NCI-H187 (cell line): ENCODE measurements at places on chromosomes 11 and 22.

DNA sequence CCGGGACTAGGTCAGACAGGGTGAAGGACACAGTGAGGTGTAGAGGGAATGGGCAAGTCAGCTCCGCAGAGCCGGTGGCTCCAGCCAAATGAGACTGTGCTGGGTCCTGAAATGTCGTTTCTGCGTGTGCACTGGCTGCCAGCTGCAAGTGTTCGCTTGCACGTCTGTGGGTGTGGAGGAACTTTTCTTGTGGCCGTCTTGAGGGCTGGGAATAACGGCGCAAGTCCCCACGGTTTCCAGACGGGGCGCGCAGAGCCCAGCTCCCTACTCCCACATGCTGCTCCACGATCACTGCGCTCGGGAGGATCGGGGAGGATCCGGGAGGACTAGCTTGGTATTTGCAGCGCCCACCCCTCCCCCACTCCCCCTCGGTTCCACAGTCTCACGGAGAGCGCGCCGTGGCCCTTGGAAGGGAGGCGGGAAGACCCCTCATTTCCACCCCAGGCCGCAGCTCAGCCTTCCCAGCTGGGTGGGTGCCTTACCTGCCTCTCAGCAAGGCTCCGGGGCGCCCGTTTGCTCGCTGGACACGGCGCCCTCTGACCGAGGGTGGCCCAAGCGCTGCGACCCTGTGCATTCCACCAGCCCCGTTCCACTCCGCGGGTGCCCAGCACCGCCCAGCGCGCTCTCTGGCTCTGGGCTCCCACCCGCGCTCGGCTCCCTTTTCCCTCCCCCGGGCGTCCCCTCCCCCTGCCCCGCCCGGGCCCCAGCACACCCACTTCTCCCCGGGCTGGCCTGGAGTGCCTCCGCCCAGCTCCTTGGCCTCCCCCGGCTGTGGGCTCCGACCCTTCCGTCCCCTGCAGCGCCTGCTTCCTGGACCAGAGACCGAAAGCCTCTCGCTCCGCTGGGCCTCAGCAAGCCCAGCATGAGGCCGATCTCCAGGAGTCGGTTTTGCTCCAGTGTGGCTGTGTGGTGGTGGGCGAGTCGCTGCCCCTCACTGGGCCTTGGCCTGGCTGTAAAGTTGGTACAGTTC lies at the start of gene KCNE3:
Gene KCNE3 (minus strand): TSS at position 634 of the 970 bp plus-strand sequence. CDS start 9,986 bp downstream, outside the sequence.
- DNase-seq: no peak

DNA sequence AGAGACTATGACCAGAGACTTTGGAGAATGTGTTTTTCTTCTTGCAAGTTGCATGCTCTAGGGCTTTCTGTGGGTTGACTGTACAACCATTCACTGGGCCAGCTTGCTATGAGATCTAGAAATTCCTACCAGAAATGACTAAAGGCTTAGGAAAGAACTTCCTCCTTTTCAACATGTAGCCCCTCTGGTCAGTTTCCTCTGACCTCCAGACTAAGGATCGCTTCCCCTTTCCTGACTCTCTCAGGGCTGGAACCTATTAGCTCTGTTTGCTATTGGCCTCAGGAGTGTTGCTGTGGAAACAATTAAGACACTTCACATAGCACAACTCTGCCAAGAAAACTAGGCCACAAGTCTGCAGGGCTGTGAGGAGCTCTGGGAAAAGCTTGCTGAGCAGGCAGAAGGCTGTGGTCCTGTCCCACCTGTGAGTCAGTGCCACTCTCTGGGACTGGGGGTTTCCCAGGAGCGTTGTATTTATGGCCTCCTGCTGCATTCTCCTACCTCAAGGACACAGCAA lies 10.7 kb downstream of the CRY2 start:
- no peak for DNase-seq

DNA sequence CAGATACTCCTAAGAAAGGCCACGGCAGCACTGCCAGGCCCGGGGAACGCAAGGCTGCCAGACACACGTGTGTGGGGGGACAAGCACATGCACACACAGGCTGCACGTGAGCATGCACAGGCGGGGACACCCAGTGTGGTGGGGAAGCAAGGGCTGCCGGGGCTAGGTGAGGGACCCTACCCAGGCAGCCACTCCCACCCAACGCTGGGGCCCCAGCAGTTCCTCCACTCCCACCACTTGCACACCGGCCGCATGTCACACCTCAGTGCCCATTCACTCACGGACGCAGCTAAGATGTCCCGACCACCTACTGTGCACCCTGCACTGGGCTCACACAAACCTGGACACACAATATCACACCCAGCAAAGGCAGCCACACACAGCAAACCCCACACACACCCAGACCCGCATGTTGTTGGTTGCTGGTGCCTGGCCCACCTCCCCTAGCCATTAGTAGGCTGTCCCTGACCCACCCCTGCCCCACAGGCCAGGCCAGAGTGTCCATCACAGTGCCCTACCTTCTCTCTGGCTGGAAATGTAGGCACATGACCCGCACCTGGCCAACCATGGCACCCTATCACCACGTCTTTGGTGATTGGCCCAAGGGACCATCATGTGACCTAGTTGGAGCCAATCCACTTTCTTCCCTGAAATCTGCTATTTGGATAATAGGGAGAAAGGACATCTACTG lies 8.8 kb downstream of the SSTR3 start:
- DNase-seq: no peak

DNA sequence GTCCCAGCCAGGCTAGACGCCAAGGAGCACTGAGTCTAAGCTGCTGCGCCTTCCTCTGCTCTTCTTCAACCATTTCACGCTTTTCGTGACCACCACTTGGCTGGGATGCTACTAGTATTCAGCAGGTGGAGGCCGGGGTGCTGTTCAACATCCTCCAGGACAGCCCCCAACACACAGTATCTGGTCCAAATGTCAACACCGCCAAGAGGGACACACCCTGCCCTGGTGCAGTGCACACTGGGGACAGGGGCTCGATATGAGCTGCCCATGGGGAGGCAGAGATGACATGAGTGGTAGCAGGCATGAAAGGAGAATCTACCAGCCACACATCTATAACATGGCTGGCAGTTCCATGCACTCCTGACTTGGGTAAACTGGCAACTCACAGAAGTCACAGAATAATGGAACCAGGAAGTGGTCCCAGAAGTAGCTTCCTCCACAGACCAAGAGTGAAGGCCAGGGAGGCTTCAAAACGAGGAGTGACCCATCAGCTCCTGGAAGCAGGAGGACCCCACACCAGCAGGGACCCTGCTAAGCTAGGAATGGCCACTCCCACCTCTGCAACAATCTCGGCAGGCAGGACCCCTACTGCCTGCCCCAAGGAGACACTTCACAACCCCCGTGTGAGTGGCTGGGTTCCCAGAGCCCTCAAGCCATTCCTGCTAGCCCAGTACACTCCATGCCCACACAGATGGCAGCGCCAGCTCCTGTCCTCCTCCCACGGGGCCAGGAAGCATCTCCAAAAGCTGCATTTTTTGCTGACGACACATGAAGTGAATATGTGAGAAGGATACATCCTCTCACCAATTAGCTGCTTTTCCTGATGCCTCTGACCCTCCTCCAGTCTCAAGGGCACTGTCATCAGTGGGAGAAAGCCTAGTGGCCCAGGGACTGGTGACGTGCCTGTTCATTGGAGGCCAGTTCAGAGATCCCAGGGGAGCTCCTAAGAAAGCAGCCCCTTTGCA lies 78.8 kb downstream of the DGCR2 start:
- DNase-seq: no peak

DNA sequence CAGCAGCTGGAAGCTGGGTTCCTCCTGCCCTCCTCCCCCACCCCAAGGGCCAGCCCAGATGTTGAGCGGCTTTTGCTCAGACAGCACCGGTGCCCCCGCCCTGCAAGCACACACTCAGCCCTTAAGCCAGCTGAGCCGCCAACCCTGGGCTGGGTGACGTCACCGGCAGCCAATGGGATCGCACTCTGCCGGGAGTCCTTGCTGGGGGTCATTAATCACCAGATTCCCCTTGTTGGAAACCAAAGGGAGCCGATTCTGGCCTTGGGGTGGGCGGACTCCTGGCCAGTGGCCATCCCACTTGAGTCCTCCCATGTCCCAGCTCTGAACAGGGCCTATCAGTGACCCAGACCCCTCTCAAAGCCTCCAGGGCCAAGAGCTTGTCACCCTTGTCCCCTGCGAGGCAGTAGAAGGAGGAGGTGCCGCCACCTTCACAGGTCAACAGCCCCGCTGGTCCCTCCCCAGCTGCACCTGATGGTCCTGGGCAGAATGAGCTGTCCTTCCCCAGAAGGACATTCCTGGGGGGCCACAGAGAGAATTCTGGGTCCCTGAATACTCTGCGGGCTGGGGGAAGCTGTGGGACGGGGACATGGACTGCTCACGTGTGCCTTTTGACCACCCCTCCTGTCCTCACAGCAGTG lies 7.4 kb downstream of the DUSP8 start:
- no peak for DNase-seq

GRCh38 chr22:21000207-21000986 lies 1.5 kb downstream of the THAP7 start:
- no peak for DNase-seq

- no peak for DNase-seq
These were observed 1.1 kb downstream of the TBCEL start for GRCh38 chr11:121024989-121025388.

- DNase-seq: no peak
These were observed 28.4 kb downstream of the YAP1 start for GRCh38 chr11:102138670-102139069.

- no peak for DNase-seq
These were observed 47.4 kb downstream of the CHST1 start for GRCh38 chr11:45617871-45618601.

GRCh38 chr22:22463855-22464540 lies 44.5 kb downstream of the ZNF280B start:
- DNase-seq: peak; percentile 49

GRCh38 chr11:13434247-13435205 lies 28.5 kb downstream of the BTBD10 start:
- no peak for DNase-seq

GRCh38 chr22:29062286-29062821 lies 723 bp upstream of the C22orf31 start:
- no peak for DNase-seq

DNA sequence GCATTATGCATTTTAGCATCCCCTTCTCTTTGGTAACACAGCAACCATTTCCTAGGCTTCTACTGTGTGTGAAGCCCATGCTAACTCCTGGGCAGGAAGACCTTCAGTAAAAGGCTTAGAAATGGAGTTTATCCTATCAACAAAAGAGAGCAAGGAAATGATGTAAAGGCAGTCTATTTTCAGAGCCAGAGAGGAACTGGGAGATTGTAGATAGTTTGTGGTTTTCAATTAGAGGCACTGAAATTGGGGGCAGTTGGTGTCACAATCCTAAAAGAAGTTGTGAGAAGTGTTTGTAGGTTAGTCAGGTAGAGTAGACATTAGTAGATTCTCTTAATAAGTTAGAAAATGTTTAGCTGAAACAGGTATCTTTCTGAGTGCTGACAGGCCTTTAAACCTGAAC lies 7.1 kb downstream of the ACAD8 start:
- DNase-seq: no peak

DNA sequence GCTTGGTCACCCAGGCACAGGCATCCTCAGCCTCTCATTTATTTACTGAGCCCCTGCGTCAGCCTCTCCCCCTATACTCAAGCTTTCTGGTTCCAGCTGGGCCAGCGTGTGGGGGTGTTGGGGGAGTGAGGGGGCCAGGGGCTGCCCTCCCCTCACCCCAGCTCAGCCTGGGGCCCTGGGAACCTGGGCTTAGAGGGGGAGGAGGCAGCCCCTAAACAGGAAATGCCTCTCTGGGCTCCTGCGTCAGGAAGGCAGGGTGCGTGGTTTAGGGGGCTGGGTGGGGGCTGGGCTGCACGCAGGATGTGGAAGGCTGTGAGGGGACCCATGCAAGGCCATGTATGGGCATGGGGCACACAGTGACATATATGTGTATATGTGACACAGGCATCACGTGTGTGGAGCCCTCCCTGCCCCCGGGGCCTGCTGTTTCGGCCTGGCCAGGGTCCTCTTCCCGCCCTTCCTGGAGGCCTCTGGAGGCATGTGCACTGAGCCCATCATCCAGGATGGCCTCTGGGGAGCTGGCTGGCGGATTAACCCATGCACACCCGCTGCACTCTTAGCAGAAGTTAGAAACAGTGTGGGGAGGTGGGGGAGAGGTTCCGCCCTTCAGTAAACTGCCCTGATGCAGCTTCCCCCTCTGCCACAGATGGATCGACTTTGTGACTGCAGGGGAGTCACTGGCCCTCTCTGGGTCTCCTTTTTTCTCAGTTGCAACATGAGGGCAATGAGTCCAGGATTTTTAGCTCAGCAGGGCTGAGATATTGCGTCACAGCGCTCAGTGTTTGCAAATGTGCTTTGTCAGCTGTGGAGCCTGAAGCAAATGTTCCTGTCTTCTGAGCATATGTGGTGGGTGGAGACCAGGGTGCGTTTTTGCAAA lies 1.1 kb upstream of the CD248 start:
- DNase-seq: no peak

DNA sequence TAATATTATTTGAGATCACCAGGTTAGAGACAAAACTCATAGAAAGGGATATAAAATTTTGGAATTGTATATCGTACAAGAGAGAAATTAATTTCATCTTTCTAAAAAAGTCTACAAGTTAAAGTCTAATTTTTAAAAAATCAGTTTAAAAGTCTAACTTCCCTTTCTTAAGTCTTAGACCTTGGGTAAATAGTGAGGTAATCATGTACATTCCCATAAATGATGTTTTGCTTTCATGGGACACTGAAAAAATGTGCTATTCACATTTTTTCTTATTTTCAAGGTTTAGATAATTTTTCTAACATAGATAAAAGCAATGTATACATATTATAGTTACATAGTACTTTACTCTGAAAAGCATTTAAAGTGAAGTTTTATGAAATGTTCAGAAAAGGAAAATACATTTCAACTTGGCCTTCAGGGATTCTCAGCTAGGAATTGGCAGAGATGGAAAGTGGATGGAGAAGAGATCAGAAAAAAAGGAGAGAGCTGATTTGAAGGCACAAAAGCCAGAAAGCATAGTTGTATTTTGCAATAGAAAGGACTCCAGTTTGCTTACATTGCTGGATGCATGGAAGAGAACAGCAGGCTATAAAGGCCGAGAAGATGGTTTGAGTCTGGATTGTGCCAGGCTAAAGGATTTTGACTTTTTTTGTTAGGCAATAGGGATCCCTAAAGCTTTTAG lies 194.0 kb downstream of the CASP12 start:
- DNase-seq: no peak

DNA sequence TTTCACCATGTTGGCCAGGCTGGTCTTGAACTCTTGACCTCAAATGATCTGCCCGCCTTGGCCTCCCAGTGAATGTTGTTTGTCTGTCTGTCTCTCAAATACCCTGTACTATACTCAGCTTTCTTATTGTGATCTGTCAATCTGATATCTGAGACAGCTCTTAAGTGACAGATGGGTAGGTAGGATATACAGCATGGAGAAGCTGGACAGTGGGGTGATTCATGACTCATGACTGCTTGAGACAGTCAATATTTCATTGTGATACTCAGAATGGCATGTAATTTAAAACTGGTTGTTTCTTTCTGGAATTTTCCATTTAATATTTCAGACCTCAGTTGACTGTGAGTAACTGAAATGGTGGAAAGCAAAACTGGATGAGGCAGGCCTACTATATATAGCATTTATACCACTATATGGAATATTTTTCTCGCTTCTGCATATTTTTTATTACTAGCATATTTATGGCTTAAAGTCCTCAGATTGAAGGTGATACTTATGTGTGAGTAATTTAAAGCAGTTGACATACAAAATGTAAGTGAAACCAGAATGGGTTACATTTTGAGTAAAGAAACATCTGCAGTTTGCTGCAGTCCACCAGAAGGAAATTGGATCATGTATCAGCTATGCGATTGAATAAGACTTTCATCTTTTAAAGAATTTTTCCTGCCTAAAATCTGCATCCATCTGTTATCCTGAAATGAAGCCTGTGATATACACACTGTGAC lies 22.3 kb downstream of the ARHGAP42 start:
- no peak for DNase-seq
